Right renal cortex interstitium (tissue), 3 donors: ENCODE measurements at places on chromosomes 4 and X.

- DNase-seq = no peak
Observed at GRCh38 chr4:93633721-93634120, 194.8 kb upstream of the ATOH1 start.

DNA sequence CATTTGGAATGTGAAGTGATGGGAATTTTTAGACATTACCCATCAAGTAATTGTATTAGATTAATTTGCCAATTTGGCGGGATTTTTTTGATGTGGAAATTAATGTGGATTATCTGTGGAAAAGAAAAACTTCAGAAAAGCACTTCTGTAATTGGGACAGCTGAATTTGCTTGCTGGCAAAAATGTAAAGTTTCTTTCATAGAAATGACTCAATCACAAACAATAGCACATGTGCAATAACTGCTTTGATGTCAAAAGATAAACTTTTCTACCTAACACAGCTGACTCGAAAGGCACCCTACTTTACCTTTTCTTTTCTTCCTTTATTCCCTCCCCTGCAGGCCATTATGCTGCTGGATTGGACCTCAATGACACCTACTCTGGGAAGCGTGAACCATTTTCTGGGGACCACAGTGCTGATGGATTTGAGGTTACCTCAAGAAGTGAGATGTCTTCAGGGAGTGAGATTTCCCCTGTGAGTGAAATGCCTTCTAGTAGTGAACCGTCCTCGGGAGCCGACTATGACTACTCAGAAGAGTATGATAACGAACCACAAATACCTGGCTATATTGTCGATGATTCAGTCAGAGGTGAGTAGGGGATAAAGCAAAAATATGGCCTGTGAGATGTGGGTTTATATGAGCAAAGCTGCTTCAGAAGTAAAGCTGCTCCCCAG, 1.4 kb downstream of the AREG start:
- DNase-seq = no peak

- no peak for DNase-seq
Observed at GRCh38 chr4:95272036-95272435, 276.7 kb downstream of the UNC5C start.

DNA sequence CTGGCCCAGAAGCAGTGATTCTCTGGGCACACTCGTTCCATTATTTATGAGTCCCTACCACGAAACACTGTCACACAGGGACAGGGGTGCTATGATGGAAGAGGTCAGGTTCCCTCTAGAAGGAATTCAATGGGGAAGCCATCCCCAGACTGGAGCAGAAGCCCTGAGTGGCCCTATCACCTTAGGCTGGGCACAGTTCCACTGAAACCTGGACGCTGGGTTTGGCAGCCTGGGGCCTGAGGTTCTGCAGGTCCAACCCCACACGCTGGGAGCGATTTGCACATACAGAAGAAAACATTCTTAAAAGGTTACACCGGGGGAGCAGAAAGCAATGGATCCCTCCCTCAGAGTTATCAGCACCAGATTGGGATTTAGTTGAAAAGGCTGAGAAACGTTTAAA, 63.3 kb downstream of the PHKA2 start:
- no peak for DNase-seq

GRCh38 chr4:15912236-15912635, 26.3 kb downstream of the FGFBP1 start:
- DNase-seq = no peak

DNA sequence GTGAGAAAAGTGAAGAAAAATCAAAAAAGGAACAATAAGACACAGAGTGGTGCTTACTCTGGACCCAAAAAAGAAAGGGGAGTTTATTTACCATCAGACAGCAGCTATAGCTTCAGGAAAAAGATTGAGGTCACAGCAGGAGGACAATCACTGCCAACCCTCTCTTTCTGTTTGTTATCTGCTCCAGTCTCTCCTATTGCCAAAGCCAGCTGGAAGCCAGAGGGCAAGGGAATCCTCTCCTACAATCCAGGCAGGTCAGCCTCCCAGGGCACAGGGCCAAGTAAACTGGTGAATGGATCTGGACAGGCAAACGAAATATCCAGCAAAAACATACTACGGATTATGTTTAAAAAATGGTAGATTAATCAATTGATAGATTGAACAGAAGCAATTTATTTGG, 306.9 kb upstream of the SLIT2 start:
- no peak for DNase-seq

- DNase-seq = no peak
Observed at GRCh38 chr4:33060674-33061542, 2340.7 kb downstream of the PCDH7 start.

DNA sequence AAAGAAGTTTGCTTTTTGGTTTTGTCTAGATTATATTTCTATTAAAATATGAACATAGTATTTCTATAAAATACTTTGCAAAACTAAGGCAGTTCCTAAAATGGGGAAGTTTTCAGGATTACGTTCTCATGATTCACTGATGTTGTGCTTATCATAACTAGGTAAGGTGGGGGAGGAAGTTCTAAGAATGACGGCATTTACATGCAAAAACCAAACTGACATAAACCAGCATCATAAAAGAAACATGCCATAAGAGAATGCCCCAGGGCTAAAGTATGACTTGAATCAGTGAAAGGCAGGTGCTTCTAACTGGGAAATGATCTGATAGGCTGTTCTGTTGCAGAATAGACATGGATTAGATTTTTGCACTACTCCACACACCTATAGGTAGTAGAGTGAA, 204.7 kb upstream of the JADE1 start:
- DNase-seq = no peak

DNA sequence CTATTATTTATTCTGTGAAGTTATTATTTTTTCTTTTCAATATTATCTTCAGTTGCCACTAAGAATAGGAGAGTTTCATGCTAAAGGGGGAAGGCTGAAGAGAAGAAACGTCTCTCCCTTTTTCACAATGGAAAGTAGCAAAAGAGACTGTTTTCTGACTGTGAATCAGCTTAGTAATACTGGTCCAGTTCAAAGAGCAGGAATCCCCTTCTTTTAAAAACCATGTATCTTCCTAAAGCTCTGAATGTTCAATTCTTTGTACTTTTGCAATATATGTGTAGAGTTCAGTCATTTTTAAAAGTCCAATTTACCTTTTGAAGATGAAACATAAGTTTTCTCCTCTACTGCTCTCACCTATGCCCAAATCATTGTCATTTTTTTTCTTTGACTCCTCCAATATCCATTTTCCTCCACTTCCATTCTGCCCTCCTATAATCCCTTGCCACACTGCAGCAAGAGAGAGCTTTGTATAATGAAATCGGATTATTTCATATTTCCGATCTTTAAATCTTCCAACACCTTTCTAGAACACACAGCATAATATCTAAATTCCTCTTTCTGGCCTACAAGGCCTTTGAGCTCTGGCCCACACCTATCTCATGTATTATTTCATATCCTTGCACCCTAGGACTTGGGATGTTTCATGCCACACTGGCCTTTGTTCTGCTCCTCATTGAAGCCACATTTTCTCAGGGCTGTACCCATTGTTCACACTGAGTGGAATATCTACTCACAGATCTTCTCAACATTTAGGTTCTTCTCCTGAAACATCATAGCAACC, 195.3 kb downstream of the CAMK2D start:
- DNase-seq = no peak

- DNase-seq = no peak
Observed at GRCh38 chr4:80268936-80269335, 2.5 kb downstream of the FGF5 start.

DNA sequence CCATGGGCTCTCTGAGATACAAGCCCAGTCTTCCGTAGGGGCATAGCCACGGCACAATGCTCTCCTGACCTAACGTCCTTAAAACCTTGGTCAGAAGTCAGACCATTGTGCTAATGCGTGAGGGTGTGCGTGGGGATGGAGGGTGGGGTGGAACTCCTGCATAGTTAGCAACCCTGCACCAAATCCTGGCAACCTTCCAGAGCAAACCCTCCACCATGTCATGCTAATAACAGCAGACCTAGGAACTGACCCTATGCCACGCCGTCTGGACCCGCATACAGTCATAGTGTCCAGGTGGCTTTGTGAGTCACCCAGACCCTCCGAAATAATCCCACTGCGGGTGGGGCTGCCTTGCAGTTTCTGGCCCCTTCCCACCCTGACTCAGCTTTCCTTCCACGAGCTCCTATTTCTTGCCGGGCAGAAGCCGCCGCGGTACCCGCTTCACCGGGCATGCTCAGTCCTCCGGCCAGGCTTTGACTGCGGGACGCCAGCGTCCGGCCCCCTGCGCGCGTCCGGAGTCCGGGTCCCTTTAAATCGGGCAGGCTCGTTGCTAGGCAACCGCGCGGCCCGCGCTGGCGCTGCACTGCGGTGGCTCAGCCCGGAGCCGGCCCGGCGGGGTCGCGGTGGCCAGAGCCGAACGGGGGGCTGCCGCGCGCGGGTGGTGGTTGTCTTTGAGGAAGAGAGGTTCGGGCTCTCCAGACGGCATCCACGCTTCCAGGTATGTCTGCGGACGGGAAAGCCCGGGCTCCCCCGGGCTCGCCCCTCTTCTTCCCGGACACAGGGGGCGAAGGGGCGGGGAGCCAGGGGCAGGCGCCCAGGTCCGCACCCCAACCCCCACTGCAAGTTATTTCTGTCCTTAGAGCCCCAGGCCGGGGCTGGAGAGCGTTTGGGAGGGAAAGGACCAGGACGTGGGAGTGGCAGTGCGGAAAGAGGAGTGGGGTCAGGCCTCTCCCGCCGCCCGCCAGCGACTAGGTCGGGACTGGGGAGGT, at the start of gene CCDC160:
Gene CCDC160 (plus strand): TSS at position 557 of the 989 bp plus-strand sequence. CDS start 7,619 bp downstream, outside the sequence.
- DNase-seq = no peak

DNA sequence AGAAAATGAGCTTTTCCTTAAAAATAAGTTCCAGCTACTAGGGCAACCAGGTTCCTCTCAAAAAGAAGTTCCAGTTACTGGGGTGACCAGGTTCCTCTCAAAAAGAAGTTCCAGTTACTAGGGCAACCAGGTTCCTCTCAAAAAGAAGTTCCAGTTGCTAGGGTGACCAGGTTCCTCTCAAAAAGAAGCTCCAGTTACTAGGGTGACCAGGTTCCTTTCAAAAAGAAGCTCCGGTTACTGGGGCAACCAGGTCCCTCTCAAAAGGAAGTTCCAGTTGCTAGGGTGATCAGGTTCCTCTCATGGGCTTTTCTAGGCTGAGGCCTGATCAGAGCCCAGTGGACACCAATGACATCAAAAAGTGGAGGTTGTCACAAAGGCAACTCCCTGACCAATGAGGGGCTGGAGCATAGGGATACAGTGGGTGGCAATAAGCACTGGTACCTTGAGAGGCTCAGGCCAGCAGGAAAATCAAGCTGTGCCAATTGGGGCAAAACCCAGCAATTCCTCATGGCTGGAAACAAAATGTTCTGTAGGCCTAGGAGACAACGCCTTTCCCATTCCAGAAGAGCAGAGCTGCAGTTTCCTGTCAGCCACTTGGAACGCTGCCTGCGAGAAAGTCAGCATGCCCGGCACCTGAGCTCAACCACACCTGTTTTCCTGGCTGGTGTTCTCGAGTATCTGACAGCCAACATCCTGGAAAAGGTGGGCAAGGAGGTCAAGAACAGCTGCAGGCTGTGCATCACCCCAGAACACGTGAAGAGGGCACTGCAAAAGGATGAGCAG, 12.3 kb upstream of the SYTL5 start:
- DNase-seq = peak; percentile 27

GRCh38 chrX:149638860-149639259, 7.3 kb upstream of the TMEM185A start:
- no peak for DNase-seq

DNA sequence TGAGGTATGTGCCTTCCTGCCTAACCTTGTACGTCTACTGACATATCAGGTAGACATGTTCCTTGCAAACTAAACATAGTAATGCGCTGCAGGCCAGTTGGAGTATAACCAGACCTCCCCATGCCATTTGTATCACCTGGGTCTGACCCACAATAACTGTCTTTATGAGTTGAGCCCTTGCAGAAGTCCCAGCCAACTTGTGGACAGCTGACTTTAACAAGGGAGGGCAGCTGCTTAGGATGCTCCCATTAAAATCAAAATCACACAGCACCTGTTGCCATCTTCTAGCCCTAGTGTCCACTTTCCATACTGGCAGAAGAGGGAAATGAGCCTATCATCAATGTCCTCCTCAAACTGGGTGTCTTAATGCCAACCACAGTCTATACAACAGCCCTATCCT, 41.6 kb downstream of the KANTR start:
- no peak for DNase-seq

- DNase-seq = no peak
Observed at GRCh38 chr4:110198435-110199416, at the start of gene ELOVL6. ELOVL6 (minus strand) TSS chr4:110198615; CDS start chr4:110198335, 280 bp downstream.

GRCh38 chr4:119940557-119940956, 126.1 kb downstream of the MAD2L1 start:
- DNase-seq = no peak

GRCh38 chrX:137166591-137166990, 132.8 kb upstream of the GPR101 start:
- DNase-seq = no peak

DNA sequence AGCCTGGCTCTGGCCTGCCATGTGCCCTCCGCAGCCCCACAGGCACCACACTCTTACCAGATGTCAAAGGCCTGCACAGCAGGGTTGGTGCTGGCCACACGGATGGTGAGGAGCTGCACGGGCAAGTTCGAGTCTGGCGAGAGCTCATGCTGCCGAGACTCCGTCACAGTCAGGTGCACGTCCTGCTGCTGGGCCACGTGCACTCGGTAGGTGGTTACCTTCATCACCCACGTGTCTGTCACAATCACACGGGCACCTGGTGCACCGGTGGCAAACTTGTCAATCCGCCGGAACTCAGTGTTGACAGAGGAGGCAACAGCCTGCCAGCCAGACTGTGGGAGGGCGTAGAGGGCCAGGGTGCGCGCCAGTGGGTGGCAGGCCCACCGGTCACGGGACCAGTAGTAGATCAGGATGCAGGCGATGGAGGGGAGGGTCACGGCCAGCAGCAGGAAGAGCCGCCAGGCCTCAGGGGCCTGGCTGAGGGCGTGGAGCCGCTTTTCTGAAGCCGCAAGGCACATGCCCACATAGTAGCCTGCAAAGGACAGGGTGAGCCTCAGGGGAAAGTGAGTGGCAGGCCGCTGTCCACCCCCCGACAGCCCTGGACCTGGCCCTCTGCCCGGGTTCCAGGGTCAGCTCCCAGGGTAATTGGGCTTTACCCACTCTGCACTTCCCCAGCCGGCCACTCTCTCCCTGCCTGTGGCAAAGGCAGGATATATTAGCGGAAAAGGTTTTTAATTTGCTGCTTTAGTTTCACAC, 2.9 kb downstream of the TMEM129 start:
- DNase-seq = no peak

- no peak for DNase-seq
Observed at GRCh38 chr4:128782076-128782715, 27.3 kb upstream of the JADE1 start.

DNA sequence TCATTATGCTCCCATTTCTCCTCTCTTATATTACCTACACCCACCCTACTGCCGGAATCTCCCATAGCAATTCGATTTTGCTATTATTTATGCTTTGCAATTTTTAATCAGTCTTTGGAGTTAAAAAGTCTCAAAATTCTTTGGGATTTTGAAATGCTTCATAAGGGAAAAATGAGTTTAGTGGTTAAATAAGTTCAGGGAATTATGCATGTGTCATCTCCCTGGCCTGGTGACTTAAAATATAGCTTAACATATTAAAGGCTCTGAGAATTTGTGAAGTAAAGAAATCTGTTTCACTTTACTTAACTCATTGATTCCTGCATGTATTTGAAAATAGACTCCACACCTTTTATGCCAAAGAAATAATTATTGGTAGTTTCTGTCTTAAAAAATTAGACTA, 185.1 kb upstream of the DIPK2B start:
- DNase-seq = no peak

- DNase-seq = no peak
Observed at GRCh38 chrX:8147226-8147625, 23.8 kb downstream of the VCX2 start.

- no peak for DNase-seq
Observed at GRCh38 chr4:7050481-7051143, 7.4 kb downstream of the TADA2B start.

- DNase-seq = peak; percentile 15
Observed at GRCh38 chr4:103076747-103077347, at the start of gene SLC9B2. SLC9B2 (minus strand) TSS chr4:103076761; CDS start chr4:103067550, 9,211 bp downstream.
